ENCODE measurements at places on chromosomes 11 and 22. TPM values are rescaled to one million over a fixed set of nuclear protein-coding genes. Genes with fewer than 3 reads are reported as not detected.

The OR51A4 gene
- not detected for total RNA-seq

The FIBIN gene
- total RNA-seq = 98.5 TPM

The KCNQ1OT1 gene
- 2.7 TPM for total RNA-seq

- H3K27ac ChIP-seq = peak within 1 kb of the TSS; percentile 86
- DNase-seq = no peak
- H3K4me3 ChIP-seq = peak within 1 kb of the TSS; percentile 73
Measured at GRCh38 chr11:7672960-7673723, at the start of gene CYB5R2. Gene CYB5R2, minus strand, starts transcription at chr11:7673500. Its CDS starts 675 bp downstream, at chr11:7672825.

GRCh38 chr11:18776324-18776723, 15.3 kb downstream of the PTPN5 start:
- no peak overlapping the region for H3K27ac ChIP-seq
- H3K27me3 ChIP-seq = peaks cover 26% of the 10 kb centered on the region
- no peaks in the 10 kb centered on the region for H3K4me1 ChIP-seq
- no peak for DNase-seq

DNA sequence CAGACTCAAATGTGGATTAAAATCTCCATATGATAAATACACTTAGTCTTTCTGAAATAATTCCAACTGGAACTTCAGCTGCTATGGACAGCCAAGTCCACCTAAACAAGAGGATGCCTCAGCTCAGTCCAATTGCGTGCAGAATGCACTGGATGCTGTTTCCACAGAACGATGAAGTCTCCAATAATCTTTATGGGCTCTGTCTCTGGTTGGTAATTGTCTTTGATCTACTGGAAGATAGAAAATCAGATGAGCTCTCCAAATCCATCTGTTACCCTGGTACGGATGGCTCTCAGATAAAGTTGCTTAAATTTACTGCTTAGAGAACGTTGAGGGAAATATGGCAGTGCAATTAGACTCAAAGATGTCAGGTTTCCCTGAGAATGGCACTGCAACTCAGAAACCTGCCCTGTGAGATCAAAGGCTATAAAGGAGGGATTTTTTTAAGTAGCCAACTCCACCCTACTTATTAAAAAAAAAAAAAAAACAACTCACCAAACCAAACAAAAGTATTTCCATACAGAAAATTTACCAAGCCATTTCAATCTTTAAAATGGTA, 859 bp upstream of the BIRC3 start:
- peaks cover 54% of the 10 kb centered on the region for H3K4me1 ChIP-seq
- H3K36me3 ChIP-seq = no peaks in the 10 kb centered on the region
- H3K4me3 ChIP-seq = no peak overlapping the region
- peak overlapping the region; percentile 38 for H3K27ac ChIP-seq
- DNase-seq = no peak

DNA sequence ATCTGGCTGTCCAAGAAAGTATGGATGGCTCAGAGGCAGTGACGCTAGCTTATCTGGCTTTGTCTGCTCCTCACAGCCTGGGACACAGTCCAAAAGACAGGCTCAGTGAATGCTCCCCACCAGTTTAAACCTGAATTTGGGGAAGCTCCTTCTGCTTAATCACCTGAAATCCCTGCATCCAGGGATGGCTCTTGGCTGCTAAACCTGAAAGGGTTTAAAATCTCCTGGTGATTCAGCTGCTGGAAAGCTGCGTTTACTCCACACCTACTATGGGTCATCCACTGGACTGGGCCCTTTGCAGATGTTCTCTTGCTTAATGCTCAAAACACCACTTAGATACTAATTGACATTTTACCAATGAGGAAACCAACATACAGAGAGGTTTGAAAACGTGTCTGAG, 302.0 kb upstream of the NARS2 start:
- peaks cover 6% of the 10 kb centered on the region for H3K36me3 ChIP-seq
- H3K27ac ChIP-seq = no peak overlapping the region
- no peaks in the 10 kb centered on the region for H3K4me1 ChIP-seq
- H3K4me3 ChIP-seq = no peak overlapping the region
- H3K27me3 ChIP-seq = no peaks in the 10 kb centered on the region

GRCh38 chr22:33891992-33892391, 28.3 kb downstream of the LARGE1 start:
- H3K27me3 ChIP-seq = no peaks in the 10 kb centered on the region
- no peaks in the 10 kb centered on the region for H3K36me3 ChIP-seq
- DNase-seq = no peak
- H3K4me1 ChIP-seq = peaks cover 5% of the 10 kb centered on the region
- H3K27ac ChIP-seq = no peak overlapping the region
- no peak overlapping the region for H3K4me3 ChIP-seq

DNA sequence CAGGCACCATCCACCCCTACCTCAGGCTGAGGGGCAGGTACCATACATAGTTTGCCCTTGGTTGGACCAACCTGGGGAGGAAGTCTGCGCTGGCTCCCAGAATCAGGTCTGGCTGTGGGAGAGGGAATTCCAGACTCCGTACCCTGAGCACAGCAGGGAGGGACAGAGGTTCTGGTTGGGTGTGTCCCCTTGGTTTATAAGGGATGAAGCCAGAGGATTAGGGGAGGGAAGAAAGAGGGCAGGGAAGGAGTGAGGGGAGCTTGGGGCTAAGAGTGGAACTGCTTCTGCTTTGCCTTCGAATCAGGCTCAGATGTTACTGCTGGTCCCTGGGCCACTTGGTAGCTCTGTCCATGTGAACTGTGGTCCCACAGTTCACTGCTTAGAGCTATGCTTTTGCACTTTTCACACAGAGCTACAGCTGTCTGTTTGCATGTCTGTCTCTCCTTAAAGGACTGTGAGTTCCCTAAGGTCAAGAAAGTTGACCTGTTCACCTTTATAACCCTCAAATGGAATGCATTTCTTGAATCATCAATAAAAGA, 9.2 kb downstream of the MMP20 start:
- no peak overlapping the region for H3K27ac ChIP-seq
- H3K4me3 ChIP-seq = no peak overlapping the region
- peaks cover 11% of the 10 kb centered on the region for H3K4me1 ChIP-seq
- no peak for DNase-seq
- no peaks in the 10 kb centered on the region for H3K36me3 ChIP-seq

DNA sequence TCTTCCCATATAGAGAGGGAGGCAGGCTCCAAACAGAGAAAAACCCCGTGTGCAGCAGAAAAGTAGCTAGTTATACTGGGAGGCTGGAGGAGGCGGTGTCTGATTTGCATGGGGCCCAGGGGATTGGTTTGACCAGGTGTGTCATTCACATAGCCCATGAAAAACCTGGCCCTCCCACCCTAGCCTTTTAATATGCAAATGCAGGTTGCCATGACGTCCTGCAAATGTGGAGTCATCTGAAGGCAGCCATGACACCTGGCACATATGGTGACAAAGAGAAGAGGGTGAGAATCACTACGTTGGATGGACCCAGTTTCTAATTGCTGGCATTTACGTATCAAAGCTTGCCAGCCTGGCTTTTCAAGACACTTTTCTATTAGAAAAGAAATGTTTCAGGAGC, 57.8 kb downstream of the FAM181B start:
- no peak for DNase-seq
- no peak overlapping the region for H3K27ac ChIP-seq
- no peaks in the 10 kb centered on the region for H3K36me3 ChIP-seq
- H3K4me1 ChIP-seq = no peaks in the 10 kb centered on the region
- peaks cover 25% of the 10 kb centered on the region for H3K27me3 ChIP-seq

DNA sequence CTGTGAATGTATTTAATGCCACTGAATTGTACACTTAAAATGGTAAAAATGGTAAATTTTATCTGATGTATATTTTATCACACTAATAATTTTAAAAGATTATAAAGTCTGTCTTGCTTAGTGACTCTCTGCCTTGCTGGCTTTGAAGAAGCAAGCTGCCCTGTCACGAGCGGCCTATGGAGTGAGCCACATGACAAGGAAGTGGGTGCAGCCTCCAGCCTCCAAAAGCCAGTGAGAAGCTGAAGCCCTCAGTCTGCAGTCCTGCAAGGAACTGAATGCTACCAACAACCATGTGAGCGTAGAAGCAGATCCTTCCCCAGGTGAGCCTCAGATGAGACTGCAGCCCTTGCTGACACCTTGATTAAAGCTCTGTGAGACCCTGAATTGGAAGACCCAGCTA, 20.0 kb downstream of the C11orf24 start:
- H3K27ac ChIP-seq = no peak overlapping the region
- no peaks in the 10 kb centered on the region for H3K27me3 ChIP-seq
- H3K4me1 ChIP-seq = peaks cover 15% of the 10 kb centered on the region
- H3K36me3 ChIP-seq = no peaks in the 10 kb centered on the region
- DNase-seq = no peak

DNA sequence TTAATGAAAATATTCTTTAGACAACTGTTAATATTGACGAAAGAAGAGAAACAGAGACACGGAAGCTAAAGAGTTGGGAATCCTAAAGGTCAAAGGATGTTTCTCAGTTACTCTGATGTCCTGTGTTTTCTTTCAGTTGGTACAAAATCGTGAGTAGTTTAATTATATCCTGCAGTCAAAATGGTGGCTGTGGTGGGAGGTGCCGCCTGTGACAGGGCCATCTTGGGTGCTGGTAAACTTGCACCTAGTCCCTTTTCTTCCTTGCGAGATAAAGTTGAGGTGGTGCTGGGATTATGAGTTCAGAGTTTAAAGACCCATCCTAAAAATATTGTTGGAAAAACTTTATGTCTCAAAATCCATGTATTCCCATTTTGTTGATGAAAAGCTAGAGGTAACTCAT, 2.2 kb downstream of the CECR2 start:
- H3K4me3 ChIP-seq = no peak overlapping the region
- no peak overlapping the region for H3K27ac ChIP-seq
- no peaks in the 10 kb centered on the region for H3K36me3 ChIP-seq
- peaks cover 17% of the 10 kb centered on the region for H3K4me1 ChIP-seq

DNA sequence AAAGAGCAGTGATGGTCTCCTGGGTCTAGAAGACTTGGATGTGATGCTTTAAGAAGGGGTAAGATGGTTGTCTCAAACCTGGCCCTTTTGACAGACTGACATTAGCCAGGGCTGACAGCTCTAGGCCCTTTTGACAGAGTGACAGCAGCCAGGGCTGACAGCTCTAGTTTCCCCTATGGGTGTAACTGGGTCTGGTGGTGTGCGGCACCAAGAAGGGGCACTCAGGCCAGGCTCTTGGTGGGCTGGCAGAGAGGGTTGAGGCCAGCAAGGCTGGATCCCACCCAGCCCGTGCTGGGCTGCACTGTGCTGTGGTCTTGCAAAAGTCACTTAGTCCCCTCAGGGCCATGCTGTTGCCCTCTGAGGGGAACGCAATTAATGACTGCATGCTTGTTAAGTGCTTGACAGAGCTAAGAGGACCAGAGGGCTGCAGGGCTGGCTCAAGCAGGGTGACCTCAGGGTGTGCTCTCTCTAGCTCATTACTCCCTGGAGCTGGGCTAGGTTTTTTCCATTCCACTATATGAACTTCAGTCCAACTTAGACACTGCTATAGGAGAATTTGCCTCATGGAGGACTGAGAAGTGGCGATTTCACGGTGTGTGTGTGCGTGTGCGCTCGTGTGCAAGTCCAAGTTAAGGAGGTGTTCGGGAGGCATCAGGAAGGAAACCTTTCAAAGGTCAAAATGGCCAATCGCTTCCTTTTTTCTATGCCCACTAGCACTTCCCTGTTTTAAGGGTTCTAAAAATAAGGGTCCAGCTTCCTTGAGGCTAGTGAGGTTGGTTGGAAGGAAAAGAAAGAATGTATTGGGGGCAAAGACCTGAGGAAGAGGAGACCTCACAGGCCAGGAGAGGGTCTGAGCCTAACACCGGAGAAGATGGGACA, 4.4 kb downstream of the UBASH3B start:
- H3K36me3 ChIP-seq = no peaks in the 10 kb centered on the region
- peaks cover 35% of the 10 kb centered on the region for H3K4me1 ChIP-seq
- H3K27me3 ChIP-seq = peaks cover 2% of the 10 kb centered on the region
- no peak for DNase-seq
- no peak overlapping the region for H3K4me3 ChIP-seq

DNA sequence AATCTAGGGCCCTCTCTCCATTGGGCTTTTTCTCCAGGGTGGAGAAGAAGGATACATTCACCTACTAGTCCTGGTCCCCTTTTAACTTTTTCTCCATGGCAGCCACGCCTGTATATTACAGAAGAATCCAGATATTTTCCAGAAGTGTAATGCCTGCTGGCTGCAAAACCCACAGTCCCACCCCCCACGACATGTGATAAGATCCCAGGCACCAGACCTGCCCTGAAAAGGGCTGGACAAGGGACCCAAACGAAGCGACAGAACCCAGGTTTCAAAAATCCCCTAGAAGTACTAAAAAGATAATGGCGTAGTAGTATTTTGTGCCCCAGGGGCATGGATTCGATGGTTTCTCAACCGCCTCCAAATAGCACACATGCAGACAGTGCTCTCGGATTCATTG, 2.8 kb downstream of the WT1 start:
- H3K27me3 ChIP-seq = peaks cover 87% of the 10 kb centered on the region
- DNase-seq = no peak
- H3K4me1 ChIP-seq = peaks cover 13% of the 10 kb centered on the region
- H3K4me3 ChIP-seq = no peak overlapping the region

DNA sequence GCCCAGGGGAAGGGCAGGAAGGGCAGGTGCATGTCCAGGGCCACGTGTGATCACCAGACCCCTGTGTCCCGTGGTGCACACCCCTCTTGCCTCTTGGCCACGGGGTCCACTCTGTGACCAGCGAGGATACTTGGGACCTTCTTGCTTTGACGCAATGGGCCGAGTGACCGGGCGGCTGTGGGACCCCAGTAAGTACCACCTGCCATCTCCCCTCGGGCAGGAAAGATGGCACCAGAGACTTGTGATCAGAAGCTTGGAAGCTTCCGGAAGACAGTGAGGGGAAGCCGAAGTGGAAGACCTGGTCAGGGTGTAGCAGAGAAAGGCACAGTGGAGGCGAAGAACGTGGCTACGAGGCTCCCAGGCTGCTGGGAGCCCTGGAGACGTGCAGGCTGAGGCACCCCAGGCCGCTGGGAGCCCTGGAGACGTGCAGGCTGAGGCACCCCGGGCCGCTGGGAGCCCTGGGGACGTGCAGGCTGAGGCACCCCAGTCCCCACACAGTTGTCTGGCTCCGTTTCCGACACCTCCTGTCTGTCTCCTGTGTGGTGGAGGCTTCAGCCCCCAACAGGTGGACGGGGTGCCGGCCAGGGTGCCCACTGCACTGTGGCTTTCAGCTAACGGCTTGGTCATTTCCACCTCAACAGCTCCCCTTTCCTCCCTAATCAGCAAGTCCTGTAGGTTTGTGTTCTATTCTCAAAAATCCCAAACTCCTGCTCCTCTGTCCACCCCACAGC, 663.5 kb downstream of the BRD1 start:
- no peaks in the 10 kb centered on the region for H3K36me3 ChIP-seq
- no peaks in the 10 kb centered on the region for H3K27me3 ChIP-seq
- H3K4me3 ChIP-seq = no peak overlapping the region
- no peaks in the 10 kb centered on the region for H3K4me1 ChIP-seq
- DNase-seq = peak; percentile 86

- no peak overlapping the region for H3K27ac ChIP-seq
- peaks cover 9% of the 10 kb centered on the region for H3K4me1 ChIP-seq
- no peaks in the 10 kb centered on the region for H3K36me3 ChIP-seq
- no peaks in the 10 kb centered on the region for H3K27me3 ChIP-seq
Measured at GRCh38 chr22:49502126-49502826, 325.4 kb downstream of the BRD1 start.

DNA sequence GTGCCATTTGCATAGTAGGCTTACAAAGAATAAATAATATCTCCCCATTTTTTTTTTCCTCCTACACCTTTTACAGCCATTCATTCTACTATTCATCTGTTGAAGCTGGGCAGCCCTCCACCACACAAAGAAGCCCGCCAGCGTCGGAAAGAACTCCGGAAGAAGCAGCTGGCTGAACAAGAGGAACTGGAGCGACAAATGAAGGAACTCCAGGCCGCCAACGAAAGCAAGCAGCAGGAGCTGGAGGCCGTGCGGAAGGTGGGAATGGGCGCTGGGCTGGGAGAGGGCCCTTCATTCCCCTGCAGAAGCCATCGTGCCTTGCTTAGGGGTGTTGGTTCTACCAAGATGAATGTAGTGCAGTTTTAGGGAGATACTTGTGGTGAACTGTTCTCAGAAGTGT, 68.6 kb downstream of the SWAP70 start:
- no peaks in the 10 kb centered on the region for H3K27me3 ChIP-seq
- peaks cover 7% of the 10 kb centered on the region for H3K4me1 ChIP-seq
- DNase-seq = no peak
- peaks cover 36% of the 10 kb centered on the region for H3K36me3 ChIP-seq
